ENCODE measurements at places on chromosomes 6 and 20. TPM values are rescaled to one million over a fixed set of nuclear protein-coding genes. Genes with fewer than 3 reads are reported as not detected.

NKAPL gene
- total RNA-seq, result not detected

PTPRT gene
- total RNA-seq, result not detected

DNA sequence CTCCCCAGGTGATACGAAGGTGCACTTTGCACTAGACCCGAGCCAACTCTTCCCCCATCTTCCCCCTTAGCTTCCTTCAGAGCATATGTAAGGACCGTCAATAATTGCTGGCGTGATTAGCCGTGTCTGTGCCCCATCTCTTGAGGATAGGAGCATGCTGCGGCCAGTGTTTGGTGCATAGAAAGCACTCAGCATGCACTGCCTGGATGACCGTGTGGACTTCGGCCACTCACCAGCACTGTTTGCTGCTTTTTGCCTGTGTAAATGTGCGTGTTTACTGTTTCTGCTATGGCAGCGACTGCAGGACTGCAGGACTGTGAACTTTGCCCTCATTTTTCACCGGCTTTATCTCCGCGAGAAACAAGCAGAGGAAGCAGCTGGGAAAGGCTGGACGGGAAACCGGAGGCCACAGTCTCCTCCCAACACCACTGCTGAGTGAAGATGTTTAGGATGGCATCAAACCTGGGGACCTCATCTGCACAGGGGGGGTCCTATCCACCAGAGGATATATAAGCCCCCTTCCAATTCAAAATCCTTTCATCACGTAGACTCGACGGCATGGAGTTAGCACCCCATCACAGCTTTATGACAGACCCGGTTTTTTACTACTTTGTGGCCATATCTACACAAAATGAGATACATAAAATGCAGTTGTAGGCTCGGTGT lies 150.6 kb upstream of the AFDN start:
- peaks cover 65% of the 10 kb centered on the region for H3K27me3 ChIP-seq
- no peak for DNase-seq
- no peak overlapping the region for H3K27ac ChIP-seq
- H3K36me3 ChIP-seq, result no peaks in the 10 kb centered on the region
- H3K4me3 ChIP-seq, result no peak overlapping the region

UBE2V1 gene
- 113 TPM for total RNA-seq

DNA sequence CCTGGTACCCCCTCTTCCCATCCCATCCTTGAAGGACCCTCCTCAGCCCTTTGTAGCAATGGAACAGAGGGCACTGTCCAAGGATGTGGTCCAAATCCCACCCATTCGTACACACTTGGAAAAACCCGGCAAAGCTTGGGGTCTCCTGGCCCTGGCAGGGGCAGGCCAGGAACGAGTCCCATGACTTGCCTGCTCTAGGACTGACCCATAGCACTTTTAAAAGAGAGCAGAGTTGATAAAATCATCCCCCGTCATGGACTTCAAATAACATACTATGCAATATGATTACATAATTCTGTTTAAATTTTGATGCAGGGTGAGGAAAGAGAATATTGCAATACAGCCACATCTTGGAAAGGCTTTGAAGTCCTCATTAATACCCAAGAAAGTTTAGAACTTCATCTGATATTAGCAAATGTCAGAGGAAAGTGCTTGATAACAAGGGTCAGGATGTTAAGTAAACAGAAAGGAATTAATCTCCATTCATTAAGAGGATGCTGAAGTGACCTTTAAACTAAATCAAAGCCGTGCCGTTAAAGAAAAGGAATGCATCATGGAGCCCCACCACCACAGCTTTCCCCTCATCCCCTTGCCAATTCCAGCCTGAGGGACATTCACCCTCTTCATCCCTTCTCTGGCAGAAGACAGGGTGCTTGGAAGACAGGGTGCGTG lies 60.7 kb upstream of the NXT1 start:
- no peaks in the 10 kb centered on the region for H3K4me1 ChIP-seq
- H3K27me3 ChIP-seq, result peaks cover 57% of the 10 kb centered on the region
- no peaks in the 10 kb centered on the region for H3K36me3 ChIP-seq
- no peak overlapping the region for H3K4me3 ChIP-seq
